Stimulated activated CD8-positive, alpha-beta memory T cell treated with anti-CD3 and anti-CD28 coated beads, Interleukin-4, amount 100 ng/mL, for 4 hours (primary cell): ENCODE measurements at places on chromosomes 7 and 10.

DNA sequence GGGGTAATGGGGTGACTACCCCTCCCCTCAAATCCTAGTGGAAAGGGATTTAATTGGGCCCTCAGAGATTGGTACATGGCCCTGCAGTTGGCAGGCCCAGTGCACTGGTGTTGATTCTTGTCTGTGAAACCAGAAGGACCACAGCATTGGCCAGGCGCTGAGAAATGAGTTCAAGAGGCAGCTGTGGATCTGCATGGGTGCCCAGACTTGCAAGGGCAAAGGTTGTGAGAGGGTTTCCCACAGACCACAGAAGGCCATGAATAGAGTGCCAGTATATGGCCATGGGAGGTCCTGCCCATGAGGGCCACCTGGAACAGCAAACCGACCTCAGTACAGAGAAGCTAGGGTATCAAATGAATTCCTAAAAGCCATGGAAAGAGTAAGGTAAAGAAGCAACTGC, 32.9 kb downstream of the TMEM168 start:
- DNase-seq: no peak

- no peak for DNase-seq
Measured at GRCh38 chr7:75946207-75946855, 31.4 kb downstream of the POR start.

DNA sequence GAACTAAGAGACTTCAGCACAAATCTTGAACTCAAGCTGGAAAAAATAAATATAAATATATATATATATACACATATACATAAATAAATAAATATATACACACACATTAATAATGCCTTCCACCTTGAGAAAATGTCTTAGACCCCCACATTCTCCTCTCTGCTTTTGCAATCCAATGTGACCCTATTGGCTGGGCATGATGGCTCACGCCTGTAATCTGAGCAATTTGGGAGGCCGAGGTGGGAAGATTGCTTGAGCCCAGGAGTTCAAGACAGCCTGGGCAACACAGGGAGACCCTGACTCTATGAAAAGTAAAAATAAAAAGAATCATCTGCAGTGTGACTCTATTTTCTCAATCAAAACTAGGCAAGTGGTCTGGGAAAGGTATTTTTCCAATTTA, 424.1 kb upstream of the NFE2L3 start:
- DNase-seq: no peak

GRCh38 chr10:124565565-124566221, 104.1 kb downstream of the LHPP start:
- DNase-seq: no peak

DNA sequence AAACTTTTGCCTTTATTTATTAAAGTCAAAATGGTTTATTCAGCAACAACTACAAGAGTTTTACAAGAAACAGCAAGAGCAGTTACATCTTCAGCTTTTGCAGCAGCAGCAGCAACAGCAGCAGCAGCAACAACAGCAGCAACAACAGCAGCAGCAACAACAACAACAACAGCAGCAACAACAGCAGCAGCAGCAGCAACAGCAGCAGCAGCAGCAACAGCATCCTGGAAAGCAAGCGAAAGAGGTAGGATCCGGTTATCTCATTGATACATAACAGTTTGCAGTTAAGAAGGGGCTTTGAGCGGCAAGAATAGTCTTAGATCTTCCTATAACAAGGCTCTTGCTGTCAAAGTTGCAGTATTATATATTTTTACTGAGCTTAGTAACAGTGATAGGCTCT, 215.1 kb downstream of the FOXP2 start:
- no peak for DNase-seq

DNA sequence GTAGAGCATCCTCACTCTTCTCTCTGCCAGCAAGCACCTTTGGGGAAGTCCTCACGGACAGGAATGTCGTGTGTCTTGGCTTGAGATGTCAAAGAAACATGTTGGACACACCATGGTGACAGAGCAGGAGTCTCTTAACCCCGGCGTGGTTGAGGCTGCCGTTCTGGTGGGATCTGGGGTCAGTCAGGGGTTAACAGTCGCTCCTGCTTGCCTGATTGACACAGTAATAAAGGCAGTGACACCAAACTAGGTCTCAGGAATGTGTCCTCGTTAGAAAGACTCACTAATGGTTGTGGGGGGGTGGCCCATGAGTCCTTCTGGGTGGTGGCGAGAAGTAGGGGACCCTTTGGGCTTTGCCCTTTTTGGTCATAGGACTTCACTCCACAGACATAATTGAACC, 69.0 kb downstream of the TCF7L2 start:
- no peak for DNase-seq

DNA sequence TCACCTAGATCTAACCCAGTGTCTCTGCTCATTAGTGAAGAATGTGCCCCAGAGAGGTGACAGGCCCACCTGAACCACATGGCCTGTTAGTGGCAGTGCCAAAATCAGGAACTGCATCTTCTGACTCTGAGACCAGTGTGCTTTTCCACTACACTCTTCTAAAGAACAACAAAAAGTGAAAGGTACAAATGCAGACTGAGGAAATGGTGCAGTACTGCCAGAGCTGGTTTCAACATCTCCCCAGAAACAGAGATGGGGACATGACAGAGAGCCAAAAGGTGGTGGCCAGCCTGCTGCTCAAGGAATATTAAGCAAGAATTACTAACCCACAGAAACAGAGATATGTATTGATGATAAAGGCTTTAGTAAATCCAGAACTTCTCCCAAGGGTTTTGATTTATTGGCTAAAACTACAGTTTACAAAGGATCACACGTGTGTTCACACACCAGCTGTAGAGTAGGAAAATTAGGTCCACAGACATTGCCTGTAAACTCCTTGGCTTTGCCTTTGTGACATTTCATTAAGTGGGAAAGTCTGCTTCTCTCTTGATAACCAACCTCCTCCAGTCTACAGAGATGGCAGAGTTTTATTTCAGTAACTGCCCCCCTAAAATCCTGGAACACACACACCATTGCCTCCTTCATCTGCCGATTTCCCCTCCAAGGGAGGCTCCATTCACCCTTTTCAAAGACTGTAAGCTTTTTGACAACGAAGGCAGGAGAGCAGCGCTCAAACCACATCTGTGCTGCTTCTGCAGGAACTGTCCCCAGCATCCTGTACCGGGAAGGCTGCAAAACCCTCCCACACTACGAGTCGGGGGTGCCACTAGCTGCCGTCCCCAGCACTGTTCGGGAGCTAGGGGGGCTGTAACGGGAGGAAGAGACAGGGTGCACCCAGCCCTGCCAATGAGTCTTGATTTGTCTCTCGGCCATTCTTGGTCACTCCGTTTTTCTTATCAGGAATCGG, 29.8 kb downstream of the GSDME start:
- no peak for DNase-seq
